Stimulated activated CD4-positive, alpha-beta T cell treated with anti-CD3 and anti-CD28 coated beads, Interleukin-1b, Interleukin-23, amount 100 ng/mL, for 1 hour (primary cell): ENCODE measurements at places on chromosomes 7 and 10.

DNA sequence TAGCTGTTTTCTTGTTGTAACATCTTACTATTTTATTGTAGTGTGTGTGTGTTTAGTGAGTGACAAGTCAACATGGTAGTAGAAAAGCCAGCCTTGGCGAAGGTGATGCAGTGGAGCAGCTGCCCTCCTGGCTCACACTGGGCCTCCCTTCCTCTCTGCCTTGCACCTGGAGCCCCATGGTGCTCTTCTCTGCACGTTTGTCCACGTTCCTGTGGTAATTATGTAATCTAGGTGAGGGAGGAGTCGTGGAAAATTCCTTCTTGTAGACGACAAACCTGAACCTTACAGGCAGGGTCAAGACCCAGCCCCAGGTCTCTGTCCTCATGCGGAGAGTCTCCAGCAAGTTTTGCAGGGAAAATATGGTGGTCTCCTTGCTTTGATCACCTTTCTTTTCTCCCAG, 348.3 kb upstream of the MKI67 start:
- no peak for DNase-seq

DNA sequence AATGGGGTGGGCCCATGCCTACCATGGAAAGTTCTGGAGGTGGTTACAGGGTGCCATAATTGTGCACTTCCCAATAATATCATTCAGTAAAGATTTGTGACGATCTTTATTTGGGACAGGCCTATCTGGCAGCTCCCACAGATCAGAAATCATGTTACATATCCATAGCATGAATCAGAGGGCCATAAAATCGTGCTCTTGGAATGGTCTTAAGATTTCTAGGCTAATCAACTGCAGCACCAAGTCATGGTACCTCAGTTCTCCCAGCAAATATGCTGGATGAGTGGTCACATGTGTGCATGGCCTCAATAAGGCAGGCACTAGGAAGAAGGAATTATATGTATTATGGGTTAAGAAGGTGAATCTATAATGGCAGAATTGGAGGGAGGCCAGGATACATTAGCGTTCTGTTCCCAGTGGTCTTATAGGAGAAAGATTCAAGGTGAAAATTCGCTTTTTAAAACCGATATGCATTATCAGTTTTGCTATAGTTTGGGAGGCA, 134.7 kb downstream of the NRP1 start:
- no peak for DNase-seq

GRCh38 chr10:108632144-108632543, 1291.2 kb downstream of the XPNPEP1 start:
- DNase-seq, result no peak

DNA sequence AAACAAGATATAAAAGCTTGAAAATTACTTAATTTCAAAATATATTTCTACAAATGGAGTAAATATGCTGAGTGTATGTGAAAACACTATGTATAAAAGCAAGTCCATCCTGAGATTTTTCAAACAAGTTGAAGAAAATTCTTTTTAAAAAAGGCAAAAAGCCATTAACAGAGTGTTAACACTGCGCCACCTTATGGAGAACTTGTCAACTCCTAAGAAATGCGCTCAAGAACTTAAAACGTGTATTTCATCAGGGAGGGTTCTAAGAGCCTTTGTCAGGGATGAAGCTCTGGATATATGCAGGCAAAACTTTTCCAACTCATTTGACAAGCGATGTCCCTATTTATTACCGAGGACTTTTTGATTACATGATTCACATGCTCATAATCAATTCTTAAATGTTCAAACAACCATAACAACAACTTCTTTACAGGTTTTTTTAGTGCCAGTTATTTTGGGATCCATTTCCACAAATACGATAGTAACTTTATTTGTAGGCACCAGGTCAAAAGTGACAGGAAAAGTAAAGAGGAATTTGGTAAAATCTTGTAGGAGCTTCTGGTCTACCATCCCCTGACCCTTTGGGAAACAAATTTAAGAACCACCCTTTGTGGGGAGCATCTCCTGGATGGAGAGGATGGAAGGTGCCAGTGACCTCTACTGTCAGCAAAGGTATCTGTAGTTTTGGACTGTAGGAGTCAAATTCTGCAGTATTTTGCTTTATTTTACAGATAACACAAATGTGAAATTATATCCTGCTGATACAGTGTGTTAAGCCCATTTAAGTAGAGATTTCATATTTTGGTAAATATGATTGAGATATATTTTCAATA, 23.2 kb downstream of the CALCR start:
- DNase-seq, result no peak

- no peak for DNase-seq
Observed at GRCh38 chr7:17274551-17275245, 23.8 kb upstream of the AHR start.

GRCh38 chr10:100303724-100304319, 17.3 kb upstream of the BLOC1S2 start:
- DNase-seq, result no peak

GRCh38 chr7:1274121-1274875, 41.6 kb downstream of the UNCX start:
- DNase-seq, result no peak

DNA sequence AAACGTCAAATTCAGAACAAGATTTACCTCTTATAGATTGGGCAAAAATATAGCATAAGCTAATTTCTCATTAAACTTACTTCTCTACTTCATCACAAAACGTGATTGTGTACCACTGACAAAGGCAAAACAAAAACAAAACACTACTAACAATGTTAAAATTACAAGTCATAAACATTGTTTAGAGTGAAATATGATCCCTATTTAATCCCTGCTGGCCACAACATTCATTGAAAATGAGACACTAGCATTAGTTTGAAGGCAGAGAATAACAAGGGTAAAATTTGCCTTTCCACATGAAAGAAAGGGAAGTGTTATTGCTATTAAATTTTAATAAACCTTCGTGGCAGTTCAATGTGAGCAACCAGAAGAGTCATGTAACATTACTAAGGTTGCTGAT, 45.0 kb downstream of the SEMA3A start:
- no peak for DNase-seq

GRCh38 chr10:114234132-114234531, 4.9 kb upstream of the VWA2 start:
- no peak for DNase-seq

DNA sequence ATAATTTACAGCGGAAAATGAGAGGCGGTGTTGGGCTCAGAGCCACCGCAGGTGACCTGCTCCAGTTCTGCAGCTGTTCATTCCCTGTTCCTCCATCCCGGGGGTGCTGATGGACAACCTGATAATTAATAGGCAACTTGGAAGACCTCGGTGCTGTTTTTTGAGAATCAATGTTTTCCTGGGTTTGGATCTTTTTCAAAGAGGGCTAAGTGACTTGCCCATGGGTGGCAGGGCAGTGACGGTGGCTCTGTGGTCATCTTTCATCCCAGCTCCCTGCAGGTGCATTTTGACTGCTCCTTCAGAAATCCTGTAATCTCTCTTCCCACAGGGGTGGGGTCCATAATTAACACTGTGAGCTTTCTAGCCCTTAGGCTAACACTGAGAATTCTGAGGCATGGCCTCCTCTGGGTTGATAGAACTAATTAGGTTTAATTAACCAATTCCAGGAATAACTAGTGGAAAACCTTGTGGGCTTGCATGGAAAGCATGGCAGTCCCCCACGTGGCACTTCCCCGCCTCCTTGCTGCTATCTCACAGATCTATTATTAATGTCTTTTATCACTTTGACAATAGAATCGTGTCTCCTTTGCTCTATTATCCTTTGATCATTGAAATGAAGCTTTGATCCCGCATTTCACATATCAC, 217.9 kb downstream of the GLRX3 start:
- DNase-seq, result no peak

- DNase-seq, result no peak
Observed at GRCh38 chr7:94031865-94032264, 27.7 kb upstream of the BET1 start.

- peak; percentile 43 for DNase-seq
Observed at GRCh38 chr10:72087969-72088888, at the start of gene SPOCK2. Gene SPOCK2, minus strand, starts transcription at chr10:72088551. Its CDS starts 223 bp downstream, at chr10:72088328.

DNA sequence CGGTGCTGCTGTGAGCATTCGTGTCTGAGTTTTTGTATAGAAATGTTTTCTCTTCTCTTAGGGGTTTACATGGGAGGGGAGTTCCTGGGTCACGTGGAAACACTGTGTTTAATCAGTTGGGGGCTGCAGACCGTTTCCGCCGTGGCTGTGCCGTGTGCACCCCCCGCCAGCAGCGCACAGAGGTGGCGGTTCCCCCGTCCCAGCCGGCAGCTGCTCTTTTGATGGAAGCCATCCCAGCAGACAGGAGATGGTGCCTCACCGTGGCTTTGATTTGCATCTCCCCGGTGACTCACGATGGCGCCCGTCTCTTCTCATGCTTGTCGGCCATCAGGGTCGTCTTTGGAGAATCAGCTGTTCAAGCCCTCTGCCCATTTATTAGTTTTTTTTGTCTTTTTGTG, 34.9 kb upstream of the FOXL3 start:
- no peak for DNase-seq

GRCh38 chr7:2968176-2968575, 75.5 kb downstream of the CARD11 start:
- DNase-seq, result no peak

- DNase-seq, result no peak
Observed at GRCh38 chr10:116260599-116260998, 12.4 kb downstream of the GFRA1 start.

DNA sequence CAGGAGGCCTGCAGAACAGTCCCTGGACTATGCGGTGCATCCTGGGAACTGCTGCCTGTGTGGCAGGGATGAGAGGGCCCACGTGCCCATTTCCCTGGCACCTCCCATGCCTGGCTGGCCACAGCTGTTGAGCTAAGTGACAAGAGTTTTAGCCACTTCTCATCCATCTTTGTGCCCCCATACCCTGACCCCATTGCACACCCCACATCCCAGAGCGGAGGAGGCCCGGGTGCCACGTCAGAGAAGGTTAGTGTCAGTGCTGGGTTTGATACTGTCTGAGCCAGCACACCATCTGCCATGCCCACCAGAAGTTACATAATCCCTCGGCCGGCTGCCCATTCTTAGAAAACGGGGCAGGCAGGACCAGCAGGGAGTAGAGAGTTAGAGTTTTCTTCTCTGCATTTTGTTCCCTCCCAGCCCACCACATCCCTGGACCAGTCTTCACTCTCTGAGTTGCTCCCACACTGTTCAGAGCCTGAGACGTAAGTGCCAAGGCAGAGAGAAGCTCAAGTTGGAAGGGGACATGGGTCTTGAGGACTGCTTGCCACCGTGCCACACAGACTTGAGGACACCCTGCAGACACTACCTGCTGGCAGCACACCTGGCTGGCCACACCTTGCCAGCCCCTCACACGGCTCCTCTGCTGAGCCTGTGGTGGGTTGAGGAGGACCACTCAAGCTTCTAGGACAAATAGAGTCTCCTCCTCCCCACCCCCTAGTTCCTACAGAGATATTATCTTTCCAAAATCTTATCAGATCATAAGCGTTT, 13.1 kb downstream of the UNC5B start:
- DNase-seq, result no peak

DNA sequence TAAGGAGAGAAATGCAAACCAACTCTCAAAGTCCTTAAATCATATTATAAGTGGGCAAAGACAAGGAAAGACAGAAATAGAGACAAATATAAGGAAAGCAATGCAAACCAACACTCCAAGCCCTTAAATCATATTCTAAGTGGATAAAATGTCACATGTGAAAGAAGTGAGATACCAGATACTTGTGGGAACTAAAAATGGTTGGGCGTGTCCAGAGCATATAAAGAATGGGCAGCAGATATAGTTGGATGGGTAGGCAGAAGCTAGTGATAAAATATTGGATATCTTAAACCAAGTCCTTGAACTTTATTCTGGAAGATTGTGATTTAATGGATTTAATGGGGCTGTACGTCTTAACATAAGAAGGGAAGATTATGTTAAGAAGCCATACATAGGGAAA, 1065.2 kb upstream of the C7orf33 start:
- DNase-seq, result no peak

DNA sequence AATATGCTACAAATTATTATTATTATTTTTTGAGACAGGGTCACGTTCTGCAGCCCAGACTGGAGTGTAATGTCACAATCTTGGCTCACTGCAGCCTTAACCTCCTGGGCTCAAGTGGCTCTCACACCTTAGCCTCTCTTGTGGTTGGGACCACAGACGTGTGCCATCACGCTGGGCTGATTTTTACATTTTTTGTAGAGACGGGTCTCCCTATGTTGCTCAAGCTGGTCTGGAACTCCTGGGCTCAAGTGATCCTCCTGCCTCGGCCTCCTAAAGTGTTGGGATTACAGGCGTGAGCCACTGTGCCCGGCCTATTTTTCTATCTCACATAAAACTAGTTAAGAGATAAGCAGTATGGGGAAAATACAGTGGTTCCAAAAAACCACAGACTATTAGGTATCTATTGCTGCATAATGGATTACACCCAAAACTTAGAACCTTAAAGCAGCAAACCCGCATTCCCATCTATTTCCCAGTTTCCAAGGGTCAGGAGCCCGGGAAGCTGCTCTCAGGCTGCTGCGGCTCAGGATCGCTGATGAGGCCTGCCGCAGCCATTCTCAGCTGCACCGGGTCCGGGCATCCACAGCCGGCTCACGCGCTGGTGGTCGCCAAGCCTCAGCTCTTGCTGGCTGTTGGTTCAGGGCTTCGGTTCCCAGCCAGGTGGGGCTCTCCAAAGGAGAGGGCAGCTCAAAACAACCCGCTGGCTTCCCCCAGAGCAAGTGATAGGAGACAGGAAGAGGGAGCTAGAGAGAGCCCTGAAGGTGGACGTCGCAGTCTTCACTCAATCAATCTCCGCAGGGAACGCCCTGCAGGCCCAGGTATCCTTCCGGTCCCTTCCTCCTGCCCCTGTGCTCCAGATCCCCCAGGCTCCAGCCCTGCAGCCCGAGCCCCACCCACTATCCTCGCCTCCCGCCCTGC, 128.2 kb downstream of the UBE2H start:
- no peak for DNase-seq

- DNase-seq, result no peak
Observed at GRCh38 chr7:104758504-104758903, 255.5 kb upstream of the KMT2E start.

DNA sequence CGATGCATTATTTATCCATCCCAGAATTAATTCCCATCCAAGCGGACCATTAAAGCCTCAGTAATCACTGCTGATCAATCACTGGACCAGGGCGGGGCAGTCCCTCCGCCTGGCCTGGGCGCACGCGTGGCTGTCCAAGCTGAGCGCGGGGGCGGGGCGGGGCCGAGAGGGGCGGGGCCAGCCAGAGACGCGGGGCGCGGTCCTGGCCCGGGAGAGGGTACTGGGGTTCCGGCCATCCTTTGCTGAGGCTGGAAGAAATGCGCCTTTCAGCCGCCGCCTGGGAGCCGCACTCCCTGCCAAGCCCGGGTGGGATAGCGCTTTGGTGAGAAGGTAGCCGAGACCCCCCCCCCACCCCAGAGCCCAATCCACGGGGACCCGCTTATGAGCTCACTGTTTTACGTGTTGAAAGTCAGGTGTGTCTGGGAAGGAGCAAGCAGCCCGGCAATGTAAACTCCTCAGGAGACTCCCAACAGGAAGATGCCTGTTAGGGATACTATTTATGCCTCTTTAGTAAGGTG, at the start of gene ARHGAP22:
TSS of gene ARHGAP22 (minus strand) at position 83 of the 518 bp plus-strand sequence. CDS start 277 bp downstream, outside the sequence.
- DNase-seq, result no peak

- no peak for DNase-seq
Observed at GRCh38 chr10:31961277-31962074, 32.8 kb upstream of the ARHGAP12 start.
